ENCODE measurements at places on chromosomes 5 and 9.

DNA sequence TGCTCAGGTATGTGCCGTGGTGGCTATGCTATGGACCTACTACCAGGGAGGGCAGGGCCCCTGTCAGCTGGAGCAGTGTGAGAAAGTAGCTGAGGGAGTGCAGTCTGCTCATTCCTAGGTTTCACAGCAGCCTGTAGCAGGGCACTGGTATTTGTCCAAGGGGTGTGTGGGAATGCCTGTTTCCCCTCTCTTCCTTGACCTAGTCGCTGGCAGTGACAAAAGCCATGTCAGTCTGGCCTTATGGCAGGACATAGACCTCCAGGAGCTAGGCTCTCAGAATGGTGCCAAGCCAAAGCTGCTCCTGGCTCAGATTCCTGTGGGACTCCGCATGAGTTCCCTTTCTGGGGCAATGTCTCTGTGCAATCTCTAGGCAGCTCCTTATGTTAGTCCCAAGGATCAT lies 253.9 kb upstream of the TYRP1 start:
- no peak for DNase-seq

- no peak for DNase-seq
Observed at GRCh38 chr9:70147196-70147595, 103.5 kb downstream of the MAMDC2 start.

DNA sequence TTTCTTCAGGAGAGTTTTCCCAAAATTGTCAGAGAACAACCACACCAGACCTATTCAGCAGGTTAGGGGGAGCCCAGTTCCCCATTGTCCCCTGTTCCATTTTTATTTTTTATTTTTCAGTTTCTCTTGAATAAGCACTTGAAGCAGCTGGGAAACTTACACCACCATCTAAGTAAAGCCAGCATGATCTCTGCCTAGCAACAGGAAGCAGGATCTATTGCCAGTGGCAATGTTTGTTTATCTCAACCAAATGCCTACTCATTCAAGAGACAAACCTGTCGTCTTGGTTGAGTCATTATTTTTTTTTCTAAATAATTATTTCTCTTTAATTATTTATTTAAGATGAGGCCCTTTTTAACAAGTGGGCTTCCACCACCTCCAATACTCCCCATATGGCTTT lies 379.3 kb downstream of the PLK2 start:
- no peak for DNase-seq

DNA sequence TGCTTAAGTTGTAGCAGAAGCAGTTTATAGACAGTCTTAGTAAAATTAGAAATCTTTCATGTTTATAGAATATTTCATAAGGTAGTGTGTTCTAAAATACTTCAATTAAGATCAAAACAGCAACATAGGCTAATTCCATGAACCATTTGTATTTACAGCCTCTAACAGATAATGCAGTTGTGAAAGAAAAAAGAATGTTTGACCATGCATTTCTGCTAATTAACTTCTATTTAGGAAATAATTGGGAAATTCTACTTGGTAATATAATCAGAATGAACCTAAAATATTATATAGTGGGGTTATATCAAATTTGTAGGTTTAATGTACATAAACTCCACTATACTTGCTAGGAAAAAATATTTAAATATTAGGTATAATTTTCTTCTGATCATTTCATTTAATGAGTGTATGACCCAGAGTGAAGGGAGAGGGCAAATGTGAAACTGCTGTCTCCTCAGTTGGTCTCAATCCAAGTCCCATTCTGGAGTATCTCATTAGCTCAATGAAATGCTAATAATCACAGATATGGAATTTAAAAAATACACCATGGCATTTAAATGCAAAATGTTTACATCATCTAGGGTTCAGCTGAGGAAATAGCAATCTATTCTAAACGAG lies 34.9 kb downstream of the ALDH1A1 start:
- no peak for DNase-seq

DNA sequence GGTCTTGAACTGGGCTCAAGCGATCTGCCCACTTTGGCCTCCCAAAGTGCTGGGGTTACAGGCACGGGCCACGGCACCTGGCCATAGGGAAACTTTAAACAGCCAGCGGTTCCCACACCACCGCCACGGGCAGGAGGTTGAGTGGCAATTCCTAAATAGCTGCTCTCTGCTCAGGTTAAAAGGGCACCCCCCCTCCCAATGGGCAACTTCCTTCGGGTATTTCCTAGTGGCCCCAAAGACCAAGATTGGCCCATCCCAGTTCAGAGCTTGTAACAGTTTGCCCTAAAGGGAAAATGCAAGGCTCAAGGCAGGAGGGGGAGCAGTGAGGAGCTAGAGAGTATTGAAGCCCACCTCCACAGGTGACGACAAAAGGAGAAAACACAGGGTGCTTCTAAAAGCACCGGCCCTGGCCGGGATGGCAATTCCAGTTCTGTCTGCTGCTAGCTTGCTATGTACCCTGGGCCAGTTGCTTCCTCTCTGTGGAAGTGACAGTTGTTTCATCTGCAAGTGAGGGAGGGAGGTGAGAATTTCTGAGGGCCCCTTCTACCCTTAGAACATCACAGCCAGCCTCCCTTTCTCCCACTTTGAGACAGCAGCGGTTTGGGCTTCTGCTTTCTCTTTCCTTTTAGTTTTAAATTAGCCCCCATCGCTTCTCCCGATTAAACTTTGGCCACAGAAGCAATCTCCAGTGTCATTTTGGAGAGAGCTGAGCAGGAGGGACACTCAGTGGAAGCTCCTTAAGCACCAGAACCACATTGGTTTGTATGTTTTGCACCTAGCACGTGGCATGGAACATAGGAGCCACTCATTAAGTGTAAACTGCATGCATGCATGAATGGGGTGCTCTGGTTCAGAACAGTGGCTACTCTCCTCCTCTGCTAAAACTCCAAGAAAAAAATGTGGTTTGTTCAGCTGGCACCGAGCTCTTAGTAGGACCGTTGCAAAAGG lies 17.3 kb upstream of the TNIP1 start:
- peak; percentile 40 for DNase-seq

- DNase-seq: no peak
Observed at GRCh38 chr5:143337946-143338345, 65.5 kb downstream of the NR3C1 start.

DNA sequence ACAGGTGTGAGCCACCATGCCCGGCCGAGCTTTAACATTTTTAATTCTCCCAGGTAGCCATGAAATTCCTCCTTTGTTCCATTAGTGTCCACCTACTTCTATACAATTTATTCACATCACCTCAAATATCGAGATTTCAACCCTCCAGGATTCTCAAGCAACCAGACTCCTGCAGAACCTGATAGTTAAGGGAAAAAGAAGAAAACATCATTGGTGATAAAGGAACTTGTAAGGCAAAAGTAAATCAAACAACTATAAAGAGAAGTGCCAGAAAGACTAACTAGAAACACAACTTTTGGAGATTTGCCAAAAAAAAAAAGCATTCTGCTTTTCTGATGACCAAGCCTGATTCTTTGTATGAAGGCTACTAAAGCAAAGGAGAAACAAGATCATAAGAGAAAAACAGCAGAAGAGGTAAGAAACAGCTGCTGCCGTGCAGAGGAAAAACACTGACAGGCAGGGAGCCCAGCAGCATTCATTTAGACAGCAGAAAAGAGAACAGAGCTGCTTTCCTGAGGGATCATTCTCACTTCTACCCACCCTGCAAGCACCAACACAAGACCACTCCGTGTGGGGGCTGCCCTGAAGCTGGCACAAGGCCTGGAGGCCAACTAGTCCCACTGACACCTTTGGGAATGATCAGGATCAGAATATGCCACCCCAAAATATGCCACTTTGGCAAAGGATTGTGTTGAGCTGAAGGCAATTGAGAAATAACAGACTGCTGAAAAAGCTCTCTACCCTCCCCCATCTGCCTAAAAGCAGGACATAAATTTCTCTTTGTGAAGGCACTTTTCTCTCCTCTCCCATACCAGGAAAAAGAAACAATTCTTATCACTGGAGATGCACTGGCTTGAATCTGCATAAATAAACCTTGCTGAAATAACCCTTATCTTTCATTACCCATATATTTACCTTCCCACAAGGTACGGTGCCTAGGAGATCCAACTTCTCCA lies 75.1 kb downstream of the ALDH7A1 start:
- no peak for DNase-seq

DNA sequence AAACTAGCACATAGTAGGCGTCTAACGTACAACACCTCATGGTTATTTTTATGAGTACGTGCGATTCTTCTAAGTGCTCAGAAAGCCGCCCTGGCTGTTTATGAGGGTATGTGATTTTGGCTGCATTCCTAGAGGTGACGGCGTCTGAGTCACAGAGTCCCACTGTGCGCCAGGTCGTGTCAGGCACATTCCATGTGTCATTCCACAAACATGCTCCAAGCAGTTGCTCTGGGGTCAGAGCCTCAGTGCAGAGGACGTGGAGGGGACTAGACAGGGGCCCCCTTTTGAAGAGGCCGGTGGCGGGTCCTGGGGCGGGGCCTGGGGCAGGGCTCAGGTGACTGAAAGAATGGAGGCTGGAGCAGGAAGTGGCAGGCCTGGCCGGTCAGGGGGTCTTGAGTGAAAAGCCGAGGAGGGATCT lies 51.9 kb downstream of the NEK6 start:
- no peak for DNase-seq

- DNase-seq: no peak
Observed at GRCh38 chr5:104512063-104512825, 949.7 kb upstream of the NUDT12 start.

DNA sequence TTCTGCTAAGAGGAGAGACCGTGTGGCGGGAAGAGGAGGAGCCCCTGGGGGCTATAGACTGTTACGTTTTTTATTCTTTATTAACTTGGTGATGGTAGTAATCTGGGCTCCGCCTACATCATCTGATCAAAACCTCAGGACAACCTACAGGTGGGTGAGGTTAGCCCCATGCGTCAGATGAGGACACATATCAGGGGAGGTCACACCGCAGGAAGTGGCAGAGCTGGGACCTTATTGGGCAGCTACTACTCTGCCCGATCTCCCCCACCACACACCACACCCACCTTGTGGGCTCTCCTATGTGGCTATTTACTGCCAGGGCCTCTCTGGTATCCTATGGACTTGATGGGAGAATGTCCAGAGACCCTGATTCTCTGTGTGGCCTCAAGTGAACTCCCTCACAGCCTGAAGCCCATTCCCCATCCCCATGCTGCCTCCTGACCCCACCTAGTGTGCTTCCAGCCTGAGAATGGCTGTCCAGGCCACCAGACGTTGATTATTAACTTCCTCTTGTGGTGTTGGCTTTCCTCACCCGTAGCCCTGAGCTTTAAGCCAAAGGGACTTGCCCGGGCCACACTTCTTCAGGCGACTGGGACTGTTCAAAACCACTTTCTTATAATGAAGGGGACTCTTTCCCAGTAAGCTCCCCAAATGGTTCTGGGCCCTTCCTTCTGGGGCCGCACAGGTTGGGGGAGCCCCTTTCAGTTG lies 8.2 kb downstream of the UNC5A start:
- DNase-seq: no peak
